ENCODE measurements at places on chromosomes 5 and 9.

DNA sequence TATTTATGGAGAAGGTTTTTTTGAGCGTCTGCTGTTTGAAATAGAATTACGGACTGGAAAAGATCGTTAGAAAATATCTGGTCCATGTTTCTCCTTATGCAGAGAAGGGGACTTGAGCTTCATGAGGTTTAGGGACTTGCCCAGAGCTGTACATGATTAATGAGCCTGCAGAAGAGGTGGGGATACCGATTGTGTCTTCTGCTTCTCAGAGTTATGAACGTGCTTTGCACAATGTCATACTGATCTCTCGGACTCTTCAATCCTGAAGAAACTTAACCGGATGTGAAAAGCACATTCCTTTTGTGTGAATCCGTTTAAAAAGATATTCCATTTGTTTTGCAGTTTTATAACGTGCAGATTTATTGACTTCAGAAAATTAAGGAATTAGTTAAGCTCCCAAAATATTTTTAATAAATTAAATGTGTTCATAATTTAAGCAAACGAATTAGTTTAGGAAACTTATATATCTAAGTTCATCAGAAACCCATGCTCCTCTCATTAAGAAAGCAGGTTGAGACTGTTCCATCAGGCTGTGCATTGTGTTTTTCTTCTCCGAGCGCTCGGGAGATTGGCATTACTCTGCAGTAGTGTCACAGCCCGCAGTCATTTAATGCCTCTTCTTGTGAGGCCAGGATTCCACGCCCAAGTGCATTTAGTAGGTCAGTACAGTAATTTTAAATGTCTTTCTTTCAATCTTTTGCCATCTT lies 40.8 kb upstream of the MEF2C start:
- DNase-seq, result no peak

- DNase-seq, result no peak
Observed at GRCh38 chr9:125747765-125748445, 732 bp downstream of the PBX3 start.

DNA sequence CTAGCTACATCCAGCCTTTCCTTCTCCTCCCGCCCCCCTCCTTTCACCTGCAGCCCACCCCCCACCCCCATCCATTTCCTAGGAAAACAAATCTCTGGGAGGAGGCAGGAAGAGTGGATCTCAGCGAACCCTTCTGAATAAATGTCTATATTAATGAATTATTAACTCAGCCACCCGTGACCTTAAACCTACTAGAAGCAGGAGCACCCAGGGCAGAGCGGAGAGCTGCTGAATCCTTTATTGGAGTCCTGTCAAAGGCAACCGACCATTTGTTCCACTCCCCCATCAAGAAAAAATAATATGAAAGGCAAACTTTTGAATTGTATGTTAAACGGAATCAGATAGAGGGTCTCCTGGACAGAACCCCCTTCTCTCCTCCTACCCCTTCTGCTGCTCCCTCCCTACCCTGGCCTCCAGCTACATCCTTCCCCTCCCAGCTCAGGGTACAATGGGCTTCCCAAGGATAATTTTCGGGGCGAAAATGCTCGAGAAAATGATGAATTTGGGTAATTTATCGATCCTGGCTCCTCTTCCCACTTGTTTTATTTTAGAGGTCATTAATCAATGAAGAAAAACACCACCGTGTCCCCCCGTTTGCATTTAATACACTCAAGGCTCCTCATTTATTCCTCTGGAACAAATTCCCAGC lies 3.3 kb upstream of the PRDM6 start:
- DNase-seq, result no peak

GRCh38 chr9:97571664-97572063 lies 61.5 kb downstream of the TSTD2 start:
- DNase-seq, result no peak

DNA sequence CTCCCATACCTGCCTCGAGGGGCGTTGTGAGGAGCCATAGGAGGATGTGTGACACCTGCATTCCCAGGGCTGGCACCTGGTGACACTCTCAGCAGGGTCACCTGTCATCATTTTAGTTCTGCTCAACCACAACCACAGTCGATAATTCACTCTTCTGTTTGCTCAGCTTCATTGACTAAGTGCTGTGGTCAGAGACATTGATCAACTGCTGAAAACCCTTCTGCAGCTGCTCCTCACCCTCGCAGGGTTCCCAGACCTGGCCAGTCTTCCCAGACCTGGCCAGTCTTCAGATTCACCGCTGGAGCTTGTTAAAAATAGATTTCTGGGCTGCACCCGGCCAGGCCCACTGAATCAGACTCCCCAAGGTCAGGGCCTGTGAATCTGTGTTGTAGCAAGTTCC lies 92.8 kb downstream of the MVB12B start:
- no peak for DNase-seq

GRCh38 chr5:116084287-116084691 lies 536 bp upstream of the COMMD10 start:
- peak; percentile 29 for DNase-seq

DNA sequence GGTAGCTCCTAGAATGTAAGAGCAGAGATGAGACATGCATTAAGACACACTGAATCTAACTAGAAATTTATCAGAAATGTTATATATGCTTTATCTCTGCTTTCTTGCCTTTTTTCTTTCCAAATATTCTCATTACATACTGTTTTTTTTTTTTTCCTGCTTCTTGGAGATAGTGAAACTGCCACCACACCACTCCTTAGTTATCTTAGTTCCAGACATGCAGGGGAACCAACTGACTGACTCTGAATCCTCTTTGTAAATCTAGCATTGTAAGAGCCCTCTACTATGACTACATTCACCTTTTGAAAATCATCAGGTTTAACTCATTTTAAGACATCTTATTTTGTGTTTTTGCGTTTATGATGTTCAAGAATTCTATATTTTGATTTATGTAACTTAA lies 181.3 kb upstream of the ST8SIA4 start:
- DNase-seq, result no peak

- DNase-seq, result no peak
Observed at GRCh38 chr5:953535-954449, 54.8 kb upstream of the NKD2 start.

DNA sequence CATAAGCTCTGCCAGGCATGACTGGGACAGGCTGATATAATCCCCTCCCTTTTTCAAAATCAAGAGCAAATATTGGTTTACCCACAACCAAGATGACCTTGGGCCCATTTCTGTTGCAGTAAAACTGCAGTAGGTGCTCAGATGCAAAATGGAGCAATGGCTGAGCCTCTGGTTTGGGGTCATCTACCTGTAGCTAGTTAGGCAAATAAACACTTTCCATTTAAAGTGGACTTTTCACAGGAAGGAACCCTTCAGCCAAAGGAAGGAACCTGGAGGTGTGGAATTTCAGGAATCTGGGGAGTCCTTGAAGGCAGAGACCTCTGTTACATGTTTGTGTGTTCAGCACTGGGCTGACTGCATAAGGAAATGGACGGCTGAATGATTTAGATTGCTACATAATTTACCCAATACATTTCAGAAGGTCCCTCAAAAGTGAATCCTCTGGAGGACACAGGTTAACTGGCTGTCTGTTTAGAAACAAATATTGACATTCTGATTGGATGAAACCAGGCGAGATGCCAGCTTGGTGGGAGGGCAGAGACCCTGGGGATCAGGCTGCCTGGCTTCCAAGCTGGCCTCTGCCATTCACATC lies 170.1 kb upstream of the ZNF618 start:
- DNase-seq, result no peak

DNA sequence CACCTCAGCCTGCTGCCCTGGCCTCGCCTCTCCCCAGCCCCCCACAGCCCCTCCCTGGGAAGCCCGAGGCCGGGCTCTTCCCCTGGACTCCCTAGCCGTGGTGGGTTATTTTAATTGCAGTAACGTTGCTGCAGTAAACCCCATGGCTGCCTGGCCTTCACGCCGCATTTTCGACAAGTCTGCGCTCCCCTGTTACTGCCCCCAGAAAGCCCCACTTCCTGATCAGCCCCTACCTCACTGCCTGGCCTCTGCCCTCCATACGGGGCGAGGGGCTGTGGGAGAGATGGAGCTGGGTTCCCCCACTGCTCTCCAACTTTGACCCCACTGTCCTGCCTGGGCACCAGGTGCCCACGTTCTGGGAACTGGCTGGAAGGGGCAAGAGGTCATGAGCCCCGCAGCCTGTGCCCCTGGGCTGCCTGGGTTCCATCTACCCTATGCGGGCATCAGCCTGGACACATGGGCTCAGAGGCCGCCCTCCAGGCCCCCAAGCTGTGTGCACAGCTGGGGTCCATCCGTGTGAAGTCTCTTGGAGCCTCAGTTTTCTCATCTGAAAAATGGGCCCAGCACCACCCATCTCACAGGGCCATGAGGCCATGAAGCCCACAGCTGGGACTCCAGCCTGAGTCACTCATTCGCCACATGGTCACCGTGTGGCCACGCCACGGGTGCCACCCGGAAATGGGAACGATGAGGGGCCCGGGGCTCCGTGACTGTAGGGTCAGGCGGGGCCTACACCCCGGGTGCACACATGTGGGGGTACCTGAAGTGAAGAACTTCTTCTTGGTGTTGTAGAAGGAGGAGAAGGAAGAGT lies 11.5 kb downstream of the EGFL7 start:
- no peak for DNase-seq

DNA sequence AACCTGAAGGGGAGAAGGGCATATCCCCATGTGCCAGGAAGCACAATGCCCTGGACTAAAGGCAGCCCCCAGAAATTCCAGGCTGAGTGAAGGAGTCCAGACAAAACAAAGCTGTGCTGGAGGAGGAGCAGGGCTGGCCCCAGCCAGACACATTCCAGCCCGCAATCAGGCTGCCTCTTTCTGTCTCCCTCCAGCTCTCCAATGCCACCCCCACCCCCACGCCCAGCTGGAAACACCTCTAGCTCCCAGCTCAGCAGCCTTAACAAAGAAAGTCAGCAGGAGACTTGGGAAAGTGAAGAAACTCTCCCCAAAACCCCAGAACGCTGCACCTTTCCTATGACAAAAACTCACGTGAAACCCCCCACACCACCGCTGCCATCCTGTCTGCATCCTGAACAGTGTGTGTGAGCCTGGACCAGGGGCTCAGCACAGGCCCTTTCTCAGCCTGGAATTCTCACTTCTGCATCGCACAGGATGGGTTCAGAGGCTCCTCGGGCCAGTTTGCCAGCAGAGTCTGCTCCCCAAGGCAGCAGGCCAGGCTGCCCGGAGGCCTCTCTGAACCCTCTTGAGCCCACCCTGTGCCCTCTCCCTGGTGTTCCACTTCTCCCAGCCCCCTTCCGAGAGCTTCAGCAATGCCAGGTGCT lies 96.2 kb upstream of the ICE1 start:
- DNase-seq, result no peak

GRCh38 chr5:52989025-52989780 lies at the start of gene ITGA2:
TSS of gene ITGA2 (plus strand) at chr5:52989352. CDS start at chr5:52989469, 117 bp downstream.
- peak; percentile 34 for DNase-seq

DNA sequence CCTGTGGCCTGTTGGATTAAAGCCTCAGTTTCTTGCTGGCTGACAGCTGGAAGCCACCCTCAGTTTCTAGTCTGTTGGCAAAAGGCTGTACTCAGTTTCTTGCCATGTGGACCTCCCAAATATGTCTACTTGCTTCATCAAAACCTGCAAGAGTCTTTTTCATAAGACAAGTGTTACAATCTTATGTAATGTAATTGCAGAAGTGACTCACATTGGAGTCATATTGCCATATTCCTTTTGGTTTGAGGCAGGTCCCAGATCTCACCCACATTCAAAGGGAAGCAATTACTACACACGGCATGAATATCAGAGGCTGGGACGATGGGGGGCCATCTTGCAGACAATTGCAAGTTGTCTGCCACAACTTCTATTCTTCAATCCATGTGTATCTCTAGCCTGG lies 286.7 kb upstream of the IL12B start:
- peak; percentile 13 for DNase-seq

DNA sequence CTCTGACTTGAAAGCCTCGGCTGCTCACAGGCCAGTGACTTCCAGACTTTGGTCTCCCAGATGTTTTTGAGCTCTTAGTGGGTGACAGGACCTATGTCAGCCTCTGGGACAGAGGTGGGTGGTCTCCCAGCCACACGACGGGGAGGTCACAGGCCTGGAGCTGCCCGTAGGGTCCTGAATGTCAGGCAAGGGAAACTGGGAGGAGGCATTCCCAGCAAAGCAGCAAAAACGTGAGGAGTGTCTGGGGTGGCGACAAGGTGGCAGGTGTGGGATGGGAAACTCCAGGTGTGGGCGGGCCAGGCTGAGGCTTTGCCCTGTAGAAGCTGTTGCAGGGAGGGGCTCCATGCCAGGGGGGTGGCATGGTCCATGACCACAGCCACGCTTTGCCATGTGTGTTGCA lies 110.5 kb downstream of the CACNA1B start:
- no peak for DNase-seq

DNA sequence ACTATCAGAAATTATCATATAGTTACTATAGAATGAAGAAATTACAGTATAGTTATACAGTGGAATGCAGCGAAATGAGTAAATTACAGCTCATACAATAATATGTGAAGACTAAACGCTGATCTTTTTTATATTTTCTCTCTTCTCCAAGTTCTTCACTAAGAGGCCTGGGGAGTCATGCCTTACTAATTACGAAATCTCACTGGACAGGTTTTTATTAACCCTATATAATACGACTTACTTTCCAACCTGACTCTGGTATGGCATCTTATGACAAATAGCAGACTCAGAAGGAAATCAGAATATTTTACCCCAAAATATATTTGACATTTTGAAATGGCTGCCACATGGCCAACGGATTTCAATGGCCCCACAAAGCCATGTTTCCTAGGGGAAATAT lies 9.1 kb downstream of the CARNMT1 start:
- DNase-seq, result no peak

GRCh38 chr9:130124085-130124860 lies 47.9 kb upstream of the NCS1 start:
- DNase-seq, result no peak

- no peak for DNase-seq
Observed at GRCh38 chr5:109164001-109164400, 245.8 kb downstream of the PJA2 start.

GRCh38 chr5:8814105-8814504 lies 731.8 kb downstream of the SEMA5A start:
- no peak for DNase-seq

GRCh38 chr5:181187500-181188213 lies 17.3 kb downstream of the TRIM7 start:
- DNase-seq, result peak; percentile 86

- no peak for DNase-seq
Observed at GRCh38 chr9:20170122-20170521, 381.3 kb upstream of the SLC24A2 start.

DNA sequence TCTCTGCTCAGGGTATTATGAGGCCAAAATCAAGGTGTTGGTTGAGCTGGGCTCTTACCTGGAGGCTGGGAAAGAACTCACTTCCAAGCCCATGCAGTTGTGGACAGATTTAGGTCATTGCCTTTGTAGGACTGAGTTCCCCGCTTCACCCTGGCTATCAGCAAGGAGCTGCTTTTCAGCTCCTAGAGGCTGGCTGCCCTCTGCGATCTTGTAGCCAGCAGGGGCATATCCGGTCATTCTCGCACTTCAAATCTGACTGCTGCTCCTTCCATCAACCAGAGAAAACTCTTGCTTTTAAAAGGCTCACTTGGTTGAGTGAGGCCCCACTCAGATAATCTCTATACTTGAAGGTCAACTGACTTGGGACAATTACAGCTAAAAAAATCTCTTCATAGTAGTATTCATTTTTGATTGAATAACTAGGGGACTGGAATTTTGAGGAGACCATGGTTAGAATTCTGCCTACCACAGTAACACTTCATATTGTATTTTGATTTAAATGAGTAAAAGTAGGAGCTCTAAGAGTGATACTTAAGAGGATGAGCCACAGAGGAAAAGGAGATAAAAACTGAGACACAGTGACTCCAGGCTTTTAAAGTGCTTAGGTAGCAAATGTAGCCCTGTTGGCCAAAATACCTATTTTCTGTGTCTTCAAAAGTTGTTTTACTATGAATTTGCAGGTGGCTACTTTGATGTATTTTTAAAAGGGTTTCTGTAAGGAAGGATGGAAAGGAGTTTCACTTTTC lies 137.4 kb downstream of the CD180 start:
- DNase-seq, result no peak

Data from fibroblast of gingiva (primary cell).